ENCODE measurements at places on chromosomes 7 and 10.

DNA sequence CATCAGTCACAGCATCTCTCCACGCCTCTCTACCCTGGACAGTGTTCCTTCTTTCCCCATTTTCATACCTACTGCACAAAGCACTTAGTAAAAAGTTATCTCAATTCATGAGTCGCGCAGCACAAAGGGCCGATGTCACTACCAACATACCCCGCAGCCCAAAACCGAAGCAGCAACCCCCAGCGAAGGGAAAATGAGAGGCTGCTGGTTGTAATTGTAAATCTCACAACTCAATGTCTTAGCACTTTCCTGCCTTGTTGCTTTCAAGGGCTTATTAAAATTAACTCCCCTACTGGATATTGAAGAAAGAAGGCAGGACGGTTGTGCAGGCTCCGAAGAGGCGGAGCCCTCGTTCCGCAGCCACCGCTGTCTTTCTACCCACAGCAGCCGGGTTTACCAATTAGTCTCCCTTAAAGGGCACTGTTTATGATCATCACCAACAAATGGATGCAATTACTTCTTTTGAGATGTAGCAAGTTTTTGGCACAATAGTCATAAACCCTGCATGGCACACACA is 6.5 kb downstream of the DIP2C start:
- no peak for DNase-seq
- H3K4me3 ChIP-seq: no peak overlapping the region
- H3K4me1 ChIP-seq: no peaks in the 10 kb centered on the region
- H3K36me3 ChIP-seq: no peaks in the 10 kb centered on the region

DNA sequence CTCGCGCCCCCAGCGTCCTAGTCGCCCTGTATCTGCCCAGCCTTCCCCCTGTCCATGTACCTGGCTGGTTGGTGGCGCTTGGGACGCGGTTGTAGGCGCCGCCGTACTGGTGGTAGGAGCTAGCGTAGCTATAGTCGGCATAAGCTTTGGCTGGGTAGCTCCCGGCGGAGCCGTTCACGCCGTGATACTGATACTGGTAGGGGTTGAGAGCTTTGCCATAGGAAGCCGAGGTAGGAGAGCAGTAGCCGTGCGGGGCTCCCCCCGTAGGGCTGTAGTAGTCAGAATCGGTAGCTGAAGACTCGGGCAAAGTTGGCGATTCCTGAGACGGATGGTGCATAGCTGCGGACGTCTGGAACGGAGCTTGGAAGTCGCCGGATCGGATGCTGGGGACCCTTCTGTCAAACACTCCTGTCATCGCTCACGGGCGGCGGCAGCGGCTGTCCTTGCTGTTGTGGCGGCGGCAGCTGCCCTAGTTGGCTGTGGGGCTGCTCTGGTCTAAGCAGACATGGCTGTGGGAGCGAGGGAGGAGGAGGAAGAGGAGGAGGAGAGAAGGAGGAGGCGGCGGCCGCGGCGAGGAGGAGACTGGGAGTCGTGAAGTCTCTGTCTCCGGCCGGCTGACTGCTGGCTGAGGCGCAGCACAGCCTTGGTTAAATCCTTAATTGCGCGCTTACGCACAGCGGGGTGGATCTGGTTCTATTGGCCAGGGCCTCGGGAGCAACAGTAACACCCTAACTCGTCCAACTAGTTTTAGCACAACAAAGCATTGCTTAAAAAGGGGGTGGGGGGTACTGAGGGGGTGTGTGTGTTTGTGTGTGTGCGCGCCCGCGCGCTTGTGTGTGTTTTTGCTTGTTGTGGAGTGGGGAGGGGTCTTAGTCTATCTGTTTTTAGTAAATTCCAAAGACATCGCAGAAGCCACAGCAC is at the start of gene DLX5:
TSS of gene DLX5 (minus strand) at position 623 of the 921 bp plus-strand sequence. CDS start at position 415, 208 bp downstream.
- H3K4me1 ChIP-seq: peaks cover 46% of the 10 kb centered on the region
- peaks cover 8% of the 10 kb centered on the region for H3K36me3 ChIP-seq
- peak within 1 kb of the TSS; percentile 44 for H3K27ac ChIP-seq
- no peak for DNase-seq

- H3K4me1 ChIP-seq: peaks cover 35% of the 10 kb centered on the region
- H3K4me3 ChIP-seq: peak overlapping the region; percentile 23
- H3K27me3 ChIP-seq: no peaks in the 10 kb centered on the region
- peak overlapping the region; percentile 96 for H3K27ac ChIP-seq
- peaks cover 3% of the 10 kb centered on the region for H3K36me3 ChIP-seq
Observed at GRCh38 chr7:44257618-44258422, 57.0 kb downstream of the YKT6 start.

- no peaks in the 10 kb centered on the region for H3K36me3 ChIP-seq
- no peaks in the 10 kb centered on the region for H3K27me3 ChIP-seq
- no peaks in the 10 kb centered on the region for H3K4me1 ChIP-seq
- no peak for DNase-seq
Observed at GRCh38 chr7:105982388-105982787, 19.3 kb downstream of the CDHR3 start.

- H3K27me3 ChIP-seq: no peaks in the 10 kb centered on the region
- H3K36me3 ChIP-seq: no peaks in the 10 kb centered on the region
- no peaks in the 10 kb centered on the region for H3K4me1 ChIP-seq
- DNase-seq: no peak
- no peak overlapping the region for H3K27ac ChIP-seq
- no peak overlapping the region for H3K4me3 ChIP-seq
Observed at GRCh38 chr7:110407242-110407641, 683.7 kb upstream of the LRRN3 start.

DNA sequence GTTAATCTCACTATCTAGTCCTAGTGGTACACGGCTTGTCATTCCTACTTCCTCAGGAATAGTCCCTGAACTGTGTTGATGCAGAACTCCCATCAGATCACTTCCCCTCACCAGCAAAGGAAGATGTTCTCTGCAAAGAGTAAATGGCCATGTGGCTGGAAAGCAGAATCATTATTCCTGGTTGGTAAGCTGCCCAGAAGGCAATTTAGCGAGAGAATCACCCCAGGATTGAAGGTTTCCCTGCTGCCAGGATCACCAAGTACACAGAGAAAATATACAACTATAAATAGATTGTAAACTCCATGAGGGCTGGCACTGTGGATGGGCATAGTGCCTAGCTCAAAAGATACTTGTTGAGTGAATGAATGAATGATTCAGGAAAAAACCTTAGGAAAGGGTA is 115.0 kb downstream of the GFRA1 start:
- no peaks in the 10 kb centered on the region for H3K36me3 ChIP-seq
- no peak for DNase-seq
- no peak overlapping the region for H3K4me3 ChIP-seq
- H3K27me3 ChIP-seq: no peaks in the 10 kb centered on the region
- no peaks in the 10 kb centered on the region for H3K4me1 ChIP-seq
- H3K27ac ChIP-seq: no peak overlapping the region

DNA sequence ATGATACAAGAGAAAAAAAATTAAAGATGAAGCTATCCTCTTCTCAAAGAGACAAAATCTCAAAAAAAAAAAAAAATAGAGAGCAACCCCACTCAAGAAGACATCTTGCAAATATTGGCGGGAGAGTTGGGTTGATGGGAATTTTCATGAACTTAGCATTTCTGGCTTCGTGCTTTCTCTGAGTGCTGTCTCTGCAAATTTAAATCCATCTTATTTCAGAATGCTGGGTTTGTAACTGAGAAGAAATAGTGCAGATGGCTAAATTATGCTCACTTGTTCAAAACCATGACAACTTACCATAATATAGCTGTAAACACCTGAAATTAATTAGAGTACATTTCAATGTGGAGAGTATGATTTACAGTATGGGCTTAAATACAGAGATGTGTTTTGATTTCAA is 484.8 kb upstream of the CELF2 start:
- no peak overlapping the region for H3K4me3 ChIP-seq
- no peak overlapping the region for H3K27ac ChIP-seq
- H3K4me1 ChIP-seq: no peaks in the 10 kb centered on the region
- H3K36me3 ChIP-seq: no peaks in the 10 kb centered on the region

DNA sequence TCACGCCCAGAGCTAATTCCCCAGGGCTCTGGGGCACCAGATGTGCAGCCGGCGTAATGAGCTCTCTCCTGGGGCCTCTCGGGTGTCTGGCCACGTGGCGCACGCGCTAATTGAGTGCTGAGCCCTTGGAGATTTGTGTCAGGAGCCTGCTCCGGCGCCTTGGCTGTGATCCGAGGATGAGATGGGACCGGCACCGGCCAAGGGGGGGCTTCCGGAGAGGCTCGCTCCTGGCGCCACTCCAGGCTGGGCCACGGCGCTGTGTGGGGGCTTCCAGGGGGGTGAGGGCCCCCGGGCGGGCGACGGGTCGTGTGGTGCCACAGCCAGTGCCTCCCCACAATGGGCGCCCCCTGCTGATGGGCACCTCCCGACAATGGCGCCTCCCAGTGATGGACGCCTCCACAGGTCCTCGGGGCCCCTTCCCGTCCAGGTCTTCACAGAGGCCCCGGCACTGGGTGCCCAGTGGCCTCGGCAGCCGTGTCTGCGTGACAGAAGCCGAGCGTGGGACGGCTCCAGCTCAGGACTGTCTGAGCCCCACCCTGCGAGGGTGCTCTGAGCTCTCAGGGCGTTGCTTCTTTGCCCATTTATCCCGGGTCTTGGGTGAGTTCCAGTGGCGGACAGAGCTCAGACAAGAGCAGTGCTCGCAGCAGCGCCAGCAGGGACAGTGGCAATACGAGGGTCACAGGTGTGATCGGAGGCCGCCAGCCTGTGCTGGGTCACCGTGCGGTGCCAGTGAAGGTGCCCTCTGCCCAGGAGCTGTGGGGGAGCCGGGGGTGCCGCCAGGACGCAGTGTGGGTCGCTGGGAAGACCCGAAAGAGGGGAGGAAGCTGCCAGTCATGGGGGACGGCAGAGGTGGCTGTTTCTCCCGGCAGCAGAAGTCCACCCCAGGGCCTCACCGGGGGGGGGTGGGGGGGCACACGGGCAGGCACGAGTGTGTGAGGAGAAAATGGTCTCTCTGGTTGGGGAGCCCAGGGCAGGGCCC is 8.2 kb upstream of the NKX6-2 start:
- H3K4me1 ChIP-seq: no peaks in the 10 kb centered on the region

- peaks cover 24% of the 10 kb centered on the region for H3K36me3 ChIP-seq
- H3K27ac ChIP-seq: peak overlapping the region; percentile 94
- H3K4me3 ChIP-seq: peak overlapping the region; percentile 89
- H3K27me3 ChIP-seq: no peaks in the 10 kb centered on the region
- no peak for DNase-seq
- peaks cover 36% of the 10 kb centered on the region for H3K4me1 ChIP-seq
Observed at GRCh38 chr7:114924038-114924712, 2.3 kb downstream of the MDFIC start.

- no peak overlapping the region for H3K27ac ChIP-seq
- H3K27me3 ChIP-seq: peaks cover 59% of the 10 kb centered on the region
- peaks cover 8% of the 10 kb centered on the region for H3K4me1 ChIP-seq
- H3K36me3 ChIP-seq: no peaks in the 10 kb centered on the region
Observed at GRCh38 chr10:93080350-93081046, 6.8 kb downstream of the CYP26A1 start.

DNA sequence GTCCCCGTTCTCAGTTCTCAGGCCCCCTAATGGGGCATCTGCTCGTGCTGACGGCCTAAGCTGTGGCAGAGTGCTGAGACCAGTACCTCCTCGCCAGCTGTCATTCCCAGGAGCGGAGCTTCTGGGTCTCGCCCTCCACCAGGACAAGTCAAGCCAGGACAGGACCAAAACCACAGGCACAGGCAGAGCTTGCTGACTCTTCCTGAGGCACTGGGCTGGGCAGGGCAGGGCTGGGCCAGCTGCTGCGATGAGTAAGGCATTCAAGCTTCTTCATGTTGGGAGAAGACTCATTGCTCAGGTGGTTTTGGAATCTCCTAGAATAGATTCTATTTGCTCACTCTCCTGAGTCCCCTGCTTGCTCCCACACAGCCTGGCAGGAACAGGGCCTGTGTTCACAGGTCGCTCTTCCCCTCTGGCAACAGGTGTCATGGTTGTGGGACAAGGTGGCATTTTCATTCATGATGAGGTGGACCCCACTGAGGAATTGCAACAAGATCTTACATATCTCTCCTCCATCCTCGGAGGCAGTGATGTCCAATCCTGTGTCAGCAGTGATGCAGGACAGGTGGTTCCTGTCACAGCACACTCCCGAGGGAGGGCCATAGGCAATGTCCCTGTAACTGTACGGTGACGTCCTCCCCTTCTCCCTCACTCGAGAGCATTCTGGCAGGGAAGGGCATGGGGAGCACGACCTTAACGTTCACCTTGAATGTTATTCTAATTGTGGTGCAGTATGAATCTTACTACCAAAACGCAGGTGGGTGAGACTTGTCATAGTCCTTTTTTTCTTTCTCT is 17.0 kb upstream of the SH3PXD2A start:
- H3K4me1 ChIP-seq: no peaks in the 10 kb centered on the region
- H3K27ac ChIP-seq: no peak overlapping the region
- no peaks in the 10 kb centered on the region for H3K27me3 ChIP-seq
- no peak for DNase-seq
- H3K36me3 ChIP-seq: no peaks in the 10 kb centered on the region

- H3K27me3 ChIP-seq: no peaks in the 10 kb centered on the region
- no peak overlapping the region for H3K4me3 ChIP-seq
- no peak for DNase-seq
- peaks cover 6% of the 10 kb centered on the region for H3K36me3 ChIP-seq
Observed at GRCh38 chr10:71362141-71362540, 34.6 kb upstream of the CDH23 start.

- H3K4me1 ChIP-seq: no peaks in the 10 kb centered on the region
- no peak overlapping the region for H3K4me3 ChIP-seq
- H3K27ac ChIP-seq: no peak overlapping the region
- peaks cover 3% of the 10 kb centered on the region for H3K36me3 ChIP-seq
- no peaks in the 10 kb centered on the region for H3K27me3 ChIP-seq
Observed at GRCh38 chr7:51019891-51020870, 237.5 kb upstream of the GRB10 start.

- H3K4me1 ChIP-seq: no peaks in the 10 kb centered on the region
- no peaks in the 10 kb centered on the region for H3K27me3 ChIP-seq
- peaks cover 15% of the 10 kb centered on the region for H3K36me3 ChIP-seq
- DNase-seq: no peak
- no peak overlapping the region for H3K4me3 ChIP-seq
- no peak overlapping the region for H3K27ac ChIP-seq
Observed at GRCh38 chr7:98946389-98946788, 68.1 kb downstream of the TRRAP start.

DNA sequence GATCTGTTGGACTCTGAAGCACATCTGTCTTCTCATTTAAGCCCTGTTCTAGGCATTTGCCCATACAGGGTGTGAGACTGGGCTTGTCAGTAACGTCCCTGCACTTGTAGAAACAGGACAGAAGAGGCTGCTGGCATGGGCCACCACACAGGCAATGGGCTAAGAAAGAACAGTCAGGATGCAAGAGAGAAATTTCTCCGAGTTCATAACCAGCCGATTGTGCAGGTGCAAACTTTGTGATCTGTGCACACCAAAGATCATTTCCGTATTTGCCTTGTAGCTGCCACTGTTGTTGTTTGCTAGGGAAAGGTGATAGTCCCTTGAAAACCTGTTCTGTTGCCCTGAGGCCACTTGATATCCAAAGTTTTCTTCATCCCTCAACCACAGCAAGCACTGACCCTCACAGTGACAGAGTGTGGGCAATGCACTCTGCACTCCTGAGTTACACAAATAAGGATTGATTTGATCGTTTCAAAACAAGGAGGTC is 20.3 kb downstream of the KLF6 start:
- DNase-seq: no peak
- H3K4me3 ChIP-seq: peak overlapping the region; percentile 16
- H3K4me1 ChIP-seq: peaks cover 52% of the 10 kb centered on the region
- peaks cover 4% of the 10 kb centered on the region for H3K36me3 ChIP-seq
- H3K27me3 ChIP-seq: peaks cover 4% of the 10 kb centered on the region
